NCI-H2081 treated with DMSO at 0.1 percent for 48 hours (cell line): ENCODE measurements at places on chromosomes 1 and 21.

DNA sequence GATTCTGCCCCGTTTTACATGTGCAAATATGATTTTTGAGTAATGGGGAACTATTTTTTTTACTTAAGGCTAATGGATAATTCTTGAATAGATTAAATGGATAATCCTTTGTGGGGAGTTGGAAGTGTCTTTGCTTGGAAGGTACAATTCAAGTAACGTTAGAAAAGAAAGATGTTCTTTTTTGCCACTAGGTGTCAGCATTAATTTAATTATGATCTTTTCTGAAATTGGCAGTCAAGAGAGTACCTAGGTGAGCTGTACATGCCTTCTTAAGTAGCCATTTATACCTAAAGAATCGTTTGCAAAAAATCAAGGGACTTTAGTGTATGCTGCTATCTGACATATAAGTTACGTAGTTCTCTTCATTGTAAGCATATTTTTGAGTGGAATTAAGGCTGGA lies 2.2 kb downstream of the FBXO28 start:
- peak; percentile 79 for DNase-seq

DNA sequence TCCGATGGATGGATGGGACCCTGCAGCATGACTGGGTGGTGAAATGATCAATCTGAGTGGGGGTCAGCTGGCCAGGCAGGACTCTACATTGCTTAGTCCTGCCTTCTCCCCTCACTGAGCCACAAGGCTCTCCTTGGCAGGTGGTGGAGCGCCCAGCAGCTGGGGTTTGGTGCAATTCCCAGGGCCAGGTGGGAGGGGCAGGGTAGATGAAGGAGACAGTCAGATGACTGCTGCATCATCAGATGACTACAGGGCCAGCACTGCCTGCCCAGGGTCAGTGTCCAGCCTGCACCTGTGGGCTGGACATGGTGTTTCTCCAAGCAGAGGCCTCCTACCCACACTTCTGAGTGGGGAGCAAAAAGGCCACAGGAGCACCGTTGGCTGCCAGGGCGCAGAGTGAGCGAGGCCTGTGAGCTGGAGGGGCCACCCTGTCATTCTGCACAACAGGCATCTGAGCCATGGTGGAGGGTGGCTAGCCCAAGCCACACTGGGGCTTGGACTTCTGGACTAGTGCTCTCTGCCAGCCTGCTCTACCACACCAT lies 103.9 kb upstream of the EDN2 start:
- no peak for DNase-seq

DNA sequence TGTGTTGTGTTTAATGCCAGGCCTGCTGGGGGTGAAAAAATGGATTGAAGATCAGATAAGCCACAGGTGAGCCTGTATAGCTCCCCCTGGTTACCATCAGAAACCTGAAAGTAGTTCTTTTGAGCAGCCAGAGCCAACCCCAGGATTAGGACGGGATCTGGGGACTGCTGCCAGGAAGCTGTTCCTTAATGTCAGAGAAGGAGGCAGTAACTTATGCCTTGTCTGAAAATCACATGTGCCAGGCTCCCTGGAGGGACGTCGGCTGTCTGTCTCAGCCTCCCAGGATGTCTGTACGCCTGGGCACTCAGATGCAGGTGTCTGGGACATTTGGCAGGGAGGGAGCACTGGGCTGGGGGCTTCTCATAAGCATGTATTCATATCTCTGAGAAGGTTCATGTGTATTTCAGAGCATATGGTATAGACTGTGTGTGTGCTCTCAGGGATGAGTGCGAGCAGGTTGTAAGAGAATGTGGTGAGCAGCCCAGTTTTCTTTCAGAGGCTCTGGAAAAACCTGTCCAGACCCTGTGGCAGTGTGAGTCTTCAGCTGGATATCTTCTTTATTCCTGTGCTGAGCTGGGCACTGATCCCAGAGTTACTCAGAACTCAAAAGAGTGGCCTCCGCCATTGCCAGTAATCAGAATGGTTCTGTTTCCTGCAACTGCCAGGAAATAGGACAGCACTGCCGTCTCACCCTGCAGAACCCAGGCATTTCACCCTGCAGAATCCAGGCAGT lies 2.8 kb downstream of the FAM43B start:
- DNase-seq: no peak

GRCh38 chr1:40985161-40985560 lies 5.7 kb downstream of the CTPS1 start:
- DNase-seq: no peak

DNA sequence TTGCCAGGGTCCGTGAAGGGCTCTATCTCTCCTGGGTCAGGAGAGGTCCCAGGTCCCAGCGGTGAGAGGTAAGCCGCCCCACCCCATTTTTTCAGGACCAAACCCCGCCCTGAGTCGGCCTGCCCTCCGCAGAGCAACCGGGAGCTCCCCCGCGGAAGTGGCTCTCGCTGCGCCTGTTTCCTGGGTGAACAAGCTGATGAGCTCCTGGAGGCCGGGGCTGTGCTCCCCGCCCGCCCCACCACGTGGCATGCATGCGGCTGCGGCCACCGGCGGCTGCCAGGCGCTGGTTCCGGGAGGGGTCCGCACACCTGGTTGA lies 32.0 kb downstream of the ZBTB17 start:
- DNase-seq: no peak

GRCh38 chr1:169931795-169932231 lies 38.1 kb upstream of the SCYL3 start:
- no peak for DNase-seq

GRCh38 chr1:119286587-119287181 lies 81.9 kb upstream of the HAO2 start:
- DNase-seq: no peak

- no peak for DNase-seq
Observed at GRCh38 chr1:206445911-206446356, 24.3 kb upstream of the IKBKE start.

- DNase-seq: no peak
Observed at GRCh38 chr1:233081735-233082134, 131.3 kb downstream of the NTPCR start.

GRCh38 chr21:42413500-42413899 lies 9.8 kb downstream of the UBASH3A start:
- no peak for DNase-seq

DNA sequence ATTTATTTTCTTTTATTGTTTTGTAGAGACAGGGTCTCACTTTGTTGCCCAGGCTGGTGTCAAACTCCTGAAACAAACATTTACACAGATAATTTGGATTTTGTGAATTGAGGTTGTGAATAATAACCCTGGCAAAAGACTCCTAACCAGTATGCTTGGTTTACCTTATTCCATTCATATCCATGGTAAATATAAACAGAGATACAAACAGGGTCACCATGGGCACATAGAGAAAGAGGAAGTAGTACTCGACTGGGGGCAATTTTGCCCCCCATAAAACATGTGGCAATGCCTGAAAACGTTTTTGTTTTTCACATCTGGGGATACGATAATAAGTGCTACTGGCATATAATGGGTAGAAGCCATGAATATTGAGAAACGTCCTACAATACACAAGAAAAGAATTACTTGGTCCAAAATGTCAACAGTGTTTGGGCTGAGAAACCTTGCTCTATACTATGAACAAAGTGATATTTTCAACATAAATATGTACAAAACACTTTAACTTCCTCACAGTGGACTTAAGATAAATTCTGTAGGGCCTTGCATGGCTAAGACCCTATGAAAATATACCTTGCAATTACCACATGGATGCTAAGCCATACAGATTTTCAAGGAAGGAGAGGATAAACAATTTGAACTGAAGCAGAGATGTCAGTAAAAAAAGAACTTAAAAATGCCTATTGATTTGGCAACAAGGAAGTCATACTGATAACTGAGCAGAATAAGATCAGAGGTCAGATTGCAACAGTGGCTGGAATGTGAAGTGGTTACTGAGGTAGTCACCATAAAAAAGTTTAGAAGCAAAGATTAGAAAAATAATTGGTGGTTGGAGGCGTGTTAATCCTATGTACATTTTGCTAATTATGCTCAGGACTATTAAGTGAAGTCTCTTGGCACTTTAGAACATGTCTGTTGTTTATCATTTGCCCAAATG lies 27.4 kb upstream of the ASPM start:
- DNase-seq: no peak

- DNase-seq: no peak
Observed at GRCh38 chr1:66231681-66232463, 302.1 kb upstream of the SGIP1 start.

DNA sequence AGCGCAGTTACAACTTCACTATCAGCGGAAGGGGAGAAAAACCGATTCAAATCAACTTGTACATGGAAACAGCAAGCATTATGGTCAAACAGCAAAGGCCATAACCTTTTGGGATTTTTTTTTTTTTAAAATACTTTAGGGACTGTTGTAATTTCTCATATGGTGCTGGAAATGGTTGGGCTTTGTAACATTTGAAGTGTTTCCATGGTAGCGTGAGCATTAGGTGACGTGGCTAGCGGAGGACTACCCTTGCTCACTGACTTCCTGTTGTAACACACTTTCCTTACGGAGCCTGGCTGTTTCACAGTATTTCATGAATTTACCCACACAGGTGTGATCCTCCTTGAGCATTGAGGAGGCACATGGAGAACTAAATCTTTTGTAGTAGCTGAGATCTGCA lies 269.5 kb downstream of the TM2D1 start:
- no peak for DNase-seq

DNA sequence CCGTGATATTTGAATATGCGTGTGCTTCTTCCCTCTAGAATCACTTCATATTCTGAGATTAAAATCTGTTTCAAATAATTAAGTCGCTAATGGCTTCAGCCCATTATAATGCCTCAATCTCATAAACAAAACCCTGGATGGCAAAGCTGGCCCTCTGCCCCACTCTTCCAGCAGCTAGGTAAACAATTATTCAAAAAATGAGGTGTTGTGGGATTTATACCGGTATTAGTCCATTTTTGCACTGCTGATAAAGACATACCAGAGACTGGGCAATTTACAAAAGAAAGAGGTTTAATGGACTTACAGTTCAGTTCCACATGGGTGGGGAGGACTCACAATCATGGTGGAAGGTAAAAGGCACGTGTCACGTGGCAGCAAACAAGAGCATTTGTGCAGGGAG lies 510.4 kb upstream of the ADGRL2 start:
- DNase-seq: no peak

DNA sequence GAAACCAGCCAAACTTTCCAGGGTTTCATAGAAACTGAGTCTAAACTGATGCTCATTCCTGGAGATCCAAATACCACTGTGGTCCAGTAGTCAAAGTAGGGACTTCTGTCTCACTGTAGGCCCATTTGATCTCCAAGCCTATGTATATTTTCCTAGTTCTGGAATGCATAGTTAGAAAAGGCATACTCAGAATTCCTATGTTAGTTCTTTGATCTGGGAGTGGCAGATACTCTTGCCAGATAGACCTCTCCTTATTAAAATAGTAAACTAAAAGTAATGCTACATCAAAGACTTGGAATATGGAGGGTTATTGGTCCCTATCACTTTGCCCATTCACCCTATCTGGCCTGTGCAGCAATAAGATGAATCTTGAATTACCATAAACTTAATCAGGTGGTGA lies 10.4 kb upstream of the SGIP1 start:
- no peak for DNase-seq

DNA sequence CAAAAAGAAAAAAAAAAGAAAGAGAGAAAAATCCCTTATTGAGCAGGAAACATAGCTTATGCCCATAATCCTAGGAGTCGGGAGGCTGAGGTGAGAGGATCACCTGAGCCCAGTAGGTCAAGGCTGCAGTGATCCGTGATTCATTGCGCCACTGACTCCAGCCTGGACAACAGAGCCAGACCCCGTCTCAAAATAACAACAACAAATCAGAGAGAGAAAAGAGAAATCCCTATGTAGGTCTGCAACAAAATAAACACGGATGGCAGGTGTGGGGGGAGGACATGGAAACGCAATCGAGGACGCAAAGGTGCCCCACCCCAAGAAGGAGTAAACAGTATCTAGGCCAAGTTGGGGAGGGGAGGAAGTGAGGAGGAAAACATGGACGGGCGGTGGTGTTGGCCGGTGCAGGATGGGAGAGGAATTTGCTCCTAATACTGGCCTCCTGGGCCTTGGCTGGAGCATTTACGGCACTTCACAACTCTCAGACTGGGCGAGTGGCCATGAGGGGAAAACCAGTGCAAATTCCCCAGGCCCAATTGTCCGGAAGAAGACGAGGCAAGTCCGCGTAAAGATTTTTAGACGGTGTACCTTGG lies 609 bp upstream of the CHTOP start:
- no peak for DNase-seq

GRCh38 chr1:32817815-32818786 lies 648 bp downstream of the S100PBP start:
- no peak for DNase-seq

- no peak for DNase-seq
Observed at GRCh38 chr1:194802572-194802971, 1616.2 kb upstream of the B3GALT2 start.

- DNase-seq: no peak
Observed at GRCh38 chr1:109615879-109616278, 3.5 kb downstream of the GNAT2 start.

DNA sequence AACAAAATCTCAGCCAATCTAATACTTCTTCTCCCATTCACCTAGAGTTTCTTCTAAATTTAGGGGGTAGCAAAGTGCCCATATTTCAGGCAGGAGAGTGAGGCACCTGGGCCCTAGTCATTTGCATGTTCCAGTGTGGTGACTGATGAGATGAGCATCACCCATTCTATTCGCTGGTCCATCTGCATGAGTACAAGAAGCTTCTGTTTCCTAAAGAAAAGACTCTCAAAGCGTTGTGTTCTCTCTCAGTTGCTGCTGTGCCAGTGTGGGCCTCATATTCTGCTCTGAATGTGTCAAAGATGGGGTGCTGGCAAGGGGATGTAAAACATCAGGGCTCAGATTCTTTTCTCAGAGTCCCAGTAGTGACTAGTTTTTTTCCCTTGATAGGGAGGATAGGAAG lies 16.1 kb upstream of the DPYD start:
- no peak for DNase-seq
